Stimulated activated CD8-positive, alpha-beta memory T cell treated with anti-CD3 and anti-CD28 coated beads, Interleukin-7, amount 100 ng/mL, for 1 hour (primary cell): ENCODE measurements at places on chromosomes 4 and X.

GRCh38 chrX:283115-283845 is 2.1 kb downstream of the PLCXD1 start:
- peak; percentile 75 for DNase-seq

GRCh38 chr4:44927399-44928380 is 201.3 kb upstream of the GNPDA2 start:
- no peak for DNase-seq

GRCh38 chr4:168076989-168077725 is 15.2 kb upstream of the ANXA10 start:
- no peak for DNase-seq

GRCh38 chrX:152915541-152916241 is 17.8 kb downstream of the ZNF185 start:
- no peak for DNase-seq

- DNase-seq = no peak
Observed at GRCh38 chr4:188341428-188341827, 202.2 kb downstream of the TRIML1 start.

- no peak for DNase-seq
Observed at GRCh38 chr4:127632420-127633403, at the start of gene INTU. TSS of gene INTU (plus strand) at chr4:127632957. CDS start at chr4:127633035, 78 bp downstream.

GRCh38 chr4:92514627-92515026 is 210.9 kb downstream of the GRID2 start:
- no peak for DNase-seq
